Mucosa of gallbladder (tissue), 1 donor: ENCODE measurements at places on chromosomes 4 and X. TPM values are rescaled to one million over a fixed set of nuclear protein-coding genes. Genes with fewer than 3 reads are reported as not detected.

APLN gene
- total RNA-seq: 0.20 TPM

RAB41 gene
- not detected for total RNA-seq

SSX2 gene
- total RNA-seq: not detected

PDCL2 gene
- not detected for total RNA-seq

SRPX gene
- total RNA-seq: 59.5 TPM

NUP62CL gene
- 3.2 TPM for total RNA-seq

IL13RA1 gene
- 42.2 TPM for total RNA-seq

BCAP31 gene
- 221 TPM for total RNA-seq

- no peak for DNase-seq
Measured at GRCh38 chr4:52251864-52252263, 200.8 kb downstream of the SPATA18 start.

DNA sequence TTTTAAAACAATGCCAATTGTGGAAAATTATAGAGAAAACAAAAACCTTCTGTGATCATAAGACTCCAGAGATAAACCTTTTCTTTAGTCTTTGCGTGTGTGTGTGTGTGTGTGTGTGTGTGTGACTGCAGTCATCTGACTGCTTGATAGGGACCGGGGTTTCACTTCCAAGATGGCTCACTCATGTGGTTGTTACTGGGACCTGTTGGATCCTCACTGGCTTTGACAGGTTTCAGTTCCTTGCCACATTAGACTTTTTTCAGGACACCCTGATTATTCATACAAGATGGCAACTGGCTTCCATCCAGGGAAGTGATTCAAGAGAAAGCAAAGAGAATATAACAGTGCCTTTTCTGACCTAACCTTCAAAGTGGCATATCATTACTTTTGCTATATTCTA lies 21.9 kb upstream of the MAD2L1 start:
- DNase-seq: no peak

- no peak for DNase-seq
Measured at GRCh38 chrX:123077631-123078030, 106.4 kb upstream of the GRIA3 start.

DNA sequence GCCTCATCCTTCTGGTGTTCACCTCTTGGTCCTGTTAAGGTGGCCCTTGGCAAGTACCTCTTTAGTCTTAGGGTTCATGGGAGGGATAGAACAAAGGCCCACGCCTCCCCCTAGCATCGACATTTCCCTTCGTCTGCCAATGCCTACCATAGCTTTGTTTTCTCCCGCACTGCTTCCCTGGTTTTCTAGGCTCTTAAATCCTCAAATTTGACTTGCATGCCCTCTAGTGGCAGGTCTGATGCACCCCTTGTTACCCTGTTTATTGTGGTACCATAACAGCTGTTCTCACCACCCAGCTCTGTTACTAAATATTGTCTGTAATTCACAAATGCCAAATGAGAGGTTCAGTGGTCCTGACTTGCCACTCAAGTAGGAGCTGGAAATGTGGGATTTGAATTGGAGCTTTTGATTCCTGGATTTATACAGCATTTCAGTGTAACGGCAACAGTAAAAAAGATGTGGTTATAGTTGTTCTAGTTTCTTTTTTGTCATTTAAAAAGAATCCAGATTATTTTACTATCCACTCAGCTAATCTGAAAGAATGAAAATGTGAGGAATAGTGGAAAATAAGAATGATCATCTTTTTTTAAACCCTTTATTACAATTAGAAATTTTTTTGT lies 100.1 kb downstream of the REPS2 start:
- peak; percentile 61 for DNase-seq

DNA sequence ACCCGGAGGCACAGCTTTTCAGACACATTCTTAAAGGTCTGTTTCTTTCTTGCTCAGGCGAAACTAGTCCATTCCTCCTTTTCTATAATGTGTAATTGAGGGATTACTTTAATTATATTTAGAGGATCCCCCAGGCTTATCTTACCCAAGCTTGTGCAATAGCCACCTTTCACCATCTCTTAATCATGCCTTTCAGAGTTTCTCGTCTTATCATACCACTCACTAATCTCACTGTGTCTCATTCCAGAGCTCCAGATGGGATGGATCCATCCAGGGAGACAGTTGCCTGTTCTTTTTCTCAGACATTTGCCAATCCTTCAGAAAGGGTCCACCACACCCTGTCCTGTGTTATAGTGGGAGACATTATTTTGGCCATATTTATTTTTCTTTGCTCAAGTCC lies 12.5 kb downstream of the SPARCL1 start:
- no peak for DNase-seq

DNA sequence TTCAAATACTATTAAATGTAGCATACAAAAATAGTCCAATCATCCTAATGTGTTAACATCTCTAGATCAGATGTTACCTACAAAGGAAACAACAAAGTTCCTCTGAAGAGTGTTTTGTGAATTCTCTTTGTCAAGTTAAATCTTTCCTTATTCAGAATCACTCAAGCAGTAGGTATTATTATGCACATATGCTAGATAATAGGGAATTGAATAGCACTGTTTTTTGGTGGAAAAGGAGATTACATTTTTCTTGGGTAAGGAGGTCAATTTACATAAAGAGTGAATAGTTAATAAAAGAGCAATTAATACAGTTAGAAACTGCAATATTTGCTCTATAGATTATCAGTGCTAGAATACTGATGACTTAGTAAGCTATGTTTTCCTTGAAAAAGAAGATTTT lies 130.7 kb downstream of the BTC start:
- no peak for DNase-seq

GRCh38 chrX:12686331-12686730 lies 104.9 kb upstream of the PRPS2 start:
- DNase-seq: no peak

GRCh38 chr4:153788051-153788412 lies 851 bp downstream of the SFRP2 start:
- DNase-seq: no peak

DNA sequence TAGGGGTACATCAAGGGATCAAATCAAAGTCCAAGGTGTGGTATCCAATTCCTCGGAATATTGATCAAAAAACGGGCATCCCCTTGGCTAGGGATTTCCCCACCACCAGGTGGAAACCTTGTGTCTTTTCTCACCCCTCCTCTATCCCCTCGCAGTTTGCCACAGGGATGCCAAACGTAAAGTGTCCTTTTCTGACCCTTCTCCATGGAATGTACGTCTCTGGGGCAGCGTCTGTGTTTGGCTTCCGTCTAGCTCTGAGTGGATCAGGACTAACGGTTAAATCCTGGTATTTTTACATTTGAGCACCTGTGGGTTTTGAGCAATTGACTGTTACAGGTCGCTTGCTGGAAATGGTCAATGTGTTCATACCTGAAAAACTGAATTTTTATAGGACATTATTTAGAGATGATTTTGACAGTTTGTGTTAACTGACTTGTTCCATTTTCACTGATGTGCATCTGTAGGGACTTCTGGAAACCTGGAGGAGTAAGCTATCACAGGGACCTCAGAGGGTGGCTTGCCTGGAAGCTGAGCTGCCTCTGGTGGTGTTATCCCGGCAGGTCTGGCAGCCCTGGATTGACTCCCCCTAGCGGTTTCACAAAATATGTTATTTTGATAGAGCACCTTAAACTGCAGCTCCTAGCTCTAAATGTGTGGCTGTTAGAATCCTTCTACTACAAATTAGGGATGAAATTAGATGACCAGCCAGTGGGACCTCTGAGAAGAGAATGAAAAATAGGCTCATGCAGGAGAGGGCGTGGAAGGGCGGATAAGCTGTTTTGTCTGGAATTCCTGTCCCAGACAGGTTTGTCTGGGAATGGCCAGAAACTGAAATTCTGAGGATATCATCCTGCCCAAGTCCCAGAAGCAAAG lies 8.8 kb upstream of the MGST2 start:
- peak; percentile 57 for DNase-seq

GRCh38 chrX:137067147-137067546 lies 33.4 kb upstream of the GPR101 start:
- DNase-seq: no peak

- no peak for DNase-seq
Measured at GRCh38 chr4:141124224-141124623, 9.0 kb downstream of the RNF150 start.

- DNase-seq: peak; percentile 43
Measured at GRCh38 chr4:153223930-153224329, 19.7 kb downstream of the TRIM2 start.

DNA sequence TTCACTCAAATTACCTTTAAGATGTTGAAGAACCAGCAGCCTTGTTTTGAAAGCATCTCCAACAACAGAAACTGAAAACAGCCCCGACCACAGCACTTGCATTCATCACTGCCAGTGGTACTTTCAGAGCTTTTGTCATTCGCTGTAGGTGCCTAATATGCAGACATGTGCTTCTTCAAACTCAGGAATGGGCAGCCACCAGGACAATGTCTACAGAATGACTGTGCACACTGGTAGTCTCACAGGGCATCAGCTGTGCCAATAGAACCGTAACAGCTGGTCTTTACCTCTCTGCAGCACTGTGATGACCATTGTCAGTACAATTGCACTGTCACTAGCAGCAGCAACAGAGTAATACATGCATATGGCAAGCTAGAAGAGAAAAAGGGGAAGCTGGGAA lies 1149.7 kb downstream of the STPG2 start:
- no peak for DNase-seq

- no peak for DNase-seq
Measured at GRCh38 chr4:35604724-35605123, 639.6 kb downstream of the ARAP2 start.

DNA sequence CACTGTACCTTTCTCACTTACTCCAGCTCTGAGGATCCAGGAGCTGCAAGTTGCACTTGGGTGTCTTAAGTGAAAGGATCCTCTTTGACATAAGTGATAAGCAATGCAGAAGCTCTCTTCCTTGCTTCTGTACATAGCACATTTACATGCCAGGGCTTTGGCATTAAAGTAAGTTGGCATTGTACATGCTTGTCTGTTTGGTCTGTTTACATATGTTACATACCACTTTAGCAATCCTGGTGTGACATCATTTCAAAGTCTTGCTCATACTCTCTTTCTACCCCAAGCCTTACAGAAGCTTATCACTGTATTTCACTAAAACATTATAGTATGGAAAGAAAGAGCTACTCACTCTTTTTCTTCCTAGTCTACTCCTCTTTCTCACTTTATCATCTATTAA lies 2548.3 kb downstream of the ARAP2 start:
- no peak for DNase-seq

DNA sequence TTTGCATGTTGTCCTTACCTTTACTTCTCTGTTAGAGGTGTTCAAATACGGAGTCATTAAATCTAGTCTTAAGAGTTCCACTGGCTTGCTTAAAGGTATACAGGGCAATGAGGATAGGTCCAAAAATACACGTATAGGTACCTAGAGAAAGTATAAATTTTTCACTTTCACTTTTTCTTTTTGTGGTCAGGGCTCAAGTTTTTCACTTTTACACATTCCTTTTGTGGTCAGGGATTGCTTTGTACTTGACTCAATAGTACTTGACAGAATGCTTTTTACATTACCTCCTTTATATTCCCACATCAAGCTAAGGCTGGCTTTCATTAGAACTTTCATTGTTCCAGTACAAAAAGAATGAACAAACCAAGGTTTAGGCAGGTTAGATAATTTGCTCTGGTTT lies 21.7 kb downstream of the TMEM184C start:
- no peak for DNase-seq

GRCh38 chrX:153450114-153450948 lies 4.5 kb upstream of the TREX2 start:
- no peak for DNase-seq

DNA sequence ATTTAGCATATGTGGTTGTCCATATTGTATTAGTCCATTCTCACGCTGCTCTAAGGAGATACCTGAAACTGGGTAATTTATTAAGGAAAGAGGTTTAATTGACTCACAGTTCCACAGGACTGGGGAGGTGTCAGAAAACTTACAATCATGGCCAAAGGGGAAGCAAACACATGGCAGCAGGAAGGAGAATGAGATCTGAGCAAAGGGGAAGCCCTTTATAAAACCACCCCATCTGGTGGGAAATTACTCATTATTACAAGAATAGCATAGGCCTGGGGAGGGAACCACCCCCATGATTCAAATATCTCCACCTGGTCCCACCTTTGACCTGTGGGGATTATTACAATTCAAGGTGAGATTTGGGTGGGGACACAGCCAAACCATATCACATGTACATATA lies 122.6 kb upstream of the ANK2 start:
- no peak for DNase-seq

- no peak for DNase-seq
Measured at GRCh38 chr4:10691651-10692050, 7.1 kb upstream of the CLNK start.

DNA sequence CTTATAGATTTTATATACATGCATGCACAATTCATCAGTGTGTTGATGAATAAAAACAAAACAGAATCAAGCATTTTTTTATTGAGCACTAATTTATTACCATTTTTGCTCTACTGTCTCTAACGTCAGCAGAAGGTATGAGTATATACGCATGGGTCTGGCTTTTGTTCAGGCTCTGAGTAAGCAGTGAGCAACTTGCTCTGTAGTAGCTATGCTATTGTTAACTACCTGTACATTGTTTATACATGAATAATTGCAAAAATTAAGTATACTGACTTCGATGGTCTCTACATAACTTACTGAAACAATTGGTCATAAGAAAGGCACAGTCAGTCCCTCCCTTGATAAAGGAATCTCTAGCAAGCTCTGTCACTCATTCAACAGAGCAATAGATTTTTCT lies 122.9 kb downstream of the RS1 start:
- DNase-seq: no peak

DNA sequence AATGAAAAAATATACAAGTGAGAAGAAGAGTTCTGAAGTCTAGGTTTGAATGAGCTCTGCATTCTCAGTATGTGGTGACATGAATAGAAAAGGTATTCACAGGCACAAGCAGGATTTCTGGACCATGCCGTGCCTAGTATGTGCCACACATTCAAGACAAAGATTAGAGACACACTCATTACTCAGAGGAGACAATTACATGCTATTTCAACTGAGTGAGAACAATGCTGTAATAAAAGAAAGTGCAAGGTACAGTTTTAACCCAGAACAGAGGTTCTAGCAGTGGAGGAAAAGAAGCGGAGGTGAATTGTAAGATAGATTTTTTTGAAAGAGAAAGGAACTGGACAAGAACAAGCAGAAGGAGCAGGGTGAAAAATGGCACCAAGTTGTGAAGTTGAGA lies 121.0 kb upstream of the RASGEF1B start:
- DNase-seq: no peak

- DNase-seq: no peak
Measured at GRCh38 chrX:133359466-133359865, 55.8 kb downstream of the GPC4 start.

DNA sequence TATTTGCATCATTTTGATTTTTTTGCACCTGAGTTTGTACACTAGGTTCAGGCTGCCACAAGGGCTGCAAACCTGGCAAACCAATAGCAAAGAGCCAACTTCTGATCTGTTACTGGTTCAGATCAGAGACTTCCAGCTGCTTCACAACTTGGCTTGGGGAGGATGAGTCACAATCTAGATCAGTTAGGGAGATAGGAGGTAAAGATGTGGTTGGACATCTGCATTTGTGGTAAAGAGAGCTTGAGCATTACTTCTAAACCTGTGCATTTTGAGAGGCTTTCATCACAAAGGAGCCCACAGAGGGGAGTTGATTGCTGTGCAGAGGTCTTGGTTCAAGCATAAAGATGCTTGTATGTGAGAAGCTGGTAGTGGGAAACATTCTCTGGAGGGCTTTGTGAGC lies 34.5 kb downstream of the LINC00632 start:
- no peak for DNase-seq

- DNase-seq: no peak
Measured at GRCh38 chrX:38678821-38679220, 117.5 kb downstream of the TSPAN7 start.
